Femur (tissue), 1 donor: ENCODE measurements at places on chromosomes 13 and 19.

- peak; percentile 21 for DNase-seq
These were observed 24.7 kb downstream of the GPR42 start for GRCh38 chr19:35395382-35396199.

- DNase-seq, result peak; percentile 56
These were observed at the start of gene ATP1A3 for GRCh38 chr19:41993612-41994483. ATP1A3 (minus strand) TSS chr19:41994230; CDS start chr19:41994076, 154 bp downstream.

DNA sequence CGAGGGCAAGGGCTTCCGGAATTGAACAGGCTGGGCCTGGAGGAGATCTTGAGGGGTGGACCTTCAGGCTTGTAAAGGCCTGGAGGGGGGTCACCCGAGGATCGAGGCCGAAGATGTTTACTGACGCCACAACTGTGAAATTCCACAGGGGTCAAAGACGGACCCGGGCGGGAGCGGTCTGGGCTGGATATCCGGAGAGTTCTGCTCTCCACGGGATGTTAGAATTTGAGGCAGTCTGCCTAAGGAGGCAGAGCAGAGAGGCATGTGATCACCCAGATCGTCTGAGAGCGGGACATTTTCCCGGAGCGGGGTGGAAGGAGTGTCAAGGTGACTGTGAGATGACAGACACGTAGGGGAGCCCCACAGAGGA lies 13.2 kb downstream of the KLHL26 start:
- peak; percentile 73 for DNase-seq

GRCh38 chr19:16160943-16161560 lies 12.3 kb downstream of the CIB3 start:
- DNase-seq, result no peak

DNA sequence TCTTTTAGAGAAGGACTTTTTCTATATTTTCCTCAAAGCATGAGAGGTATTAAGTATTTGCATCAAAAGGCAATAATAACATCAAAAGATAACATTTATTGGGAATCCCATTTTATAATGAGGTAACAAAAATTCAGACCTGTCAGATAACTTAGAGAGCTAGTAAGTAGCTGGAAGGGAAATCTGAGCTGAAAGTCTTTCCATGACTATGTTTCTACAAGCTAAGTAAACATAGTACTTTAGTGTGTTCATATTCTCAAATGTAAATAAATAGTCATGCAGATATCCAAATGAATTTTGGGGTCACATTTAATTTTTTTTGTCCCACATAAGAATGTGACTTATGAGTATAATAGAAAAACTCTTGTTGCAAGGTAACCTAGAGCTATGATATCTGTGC lies 87.3 kb upstream of the FBXL3 start:
- no peak for DNase-seq

DNA sequence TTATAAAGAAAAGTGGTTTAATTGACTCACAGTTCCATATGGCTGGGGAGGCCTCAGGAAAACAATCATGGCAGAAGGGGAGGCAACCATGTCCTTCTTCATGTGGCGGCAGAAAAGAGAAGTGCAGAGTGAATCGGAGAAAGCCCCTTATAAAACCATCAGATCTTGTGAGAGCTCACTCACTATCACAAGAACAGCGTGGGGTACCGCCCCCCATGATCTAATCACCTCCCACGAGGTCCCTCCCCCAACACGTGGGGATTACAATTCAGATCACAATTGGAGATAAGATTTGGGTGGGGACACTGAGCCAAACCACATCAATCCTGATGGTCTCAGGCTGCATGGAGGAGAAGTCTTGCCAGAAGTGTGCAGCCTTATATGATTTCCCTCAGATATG lies 26.0 kb downstream of the TM9SF2 start:
- no peak for DNase-seq

- no peak for DNase-seq
These were observed 30.1 kb upstream of the METTL21C start for GRCh38 chr13:102724923-102725322.

- no peak for DNase-seq
These were observed 277.0 kb downstream of the ZNF536 start for GRCh38 chr19:30648866-30649862.

DNA sequence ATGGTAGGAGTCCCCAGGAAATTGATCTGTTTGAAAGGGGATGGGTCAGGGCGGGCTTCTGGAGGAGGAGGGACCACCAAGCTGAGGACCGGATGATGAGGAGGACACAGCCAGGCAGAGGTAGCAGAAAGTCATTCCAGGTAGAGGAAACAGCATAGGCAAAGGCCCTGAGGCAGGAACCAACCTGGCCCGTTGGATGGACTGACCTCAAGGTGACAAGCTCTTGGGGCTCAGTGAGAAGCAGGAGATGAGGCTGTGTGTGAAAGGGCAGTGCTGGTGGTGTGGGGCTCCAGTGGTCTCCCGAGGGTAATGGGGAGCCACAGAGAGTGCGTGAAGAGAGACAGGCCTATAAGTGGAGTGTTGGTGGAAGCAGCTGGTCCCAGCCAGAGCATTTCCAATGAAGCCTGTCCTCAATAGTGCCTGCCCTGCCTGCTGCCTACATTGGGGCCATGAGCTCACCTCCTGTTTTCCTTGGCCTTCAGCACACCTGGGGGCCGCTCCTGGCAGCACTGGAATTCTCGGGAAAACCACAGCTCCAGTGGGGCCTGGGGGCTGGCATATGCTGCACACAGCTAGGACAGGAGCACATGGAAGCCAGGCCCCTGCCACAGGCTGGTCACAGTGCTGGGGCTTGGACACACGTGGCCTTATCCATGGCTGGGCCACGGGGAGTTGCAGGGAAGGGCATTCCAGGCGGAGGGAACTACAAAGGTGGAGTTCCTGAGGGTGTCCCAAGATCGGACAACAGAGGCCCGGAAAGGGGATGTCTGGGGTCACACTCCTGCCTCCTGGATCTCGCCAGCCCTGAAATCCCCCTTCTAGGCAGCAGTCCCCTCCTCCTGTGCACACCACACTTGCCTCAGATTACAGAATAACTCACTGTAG lies 2.3 kb upstream of the COMP start:
- peak; percentile 69 for DNase-seq

DNA sequence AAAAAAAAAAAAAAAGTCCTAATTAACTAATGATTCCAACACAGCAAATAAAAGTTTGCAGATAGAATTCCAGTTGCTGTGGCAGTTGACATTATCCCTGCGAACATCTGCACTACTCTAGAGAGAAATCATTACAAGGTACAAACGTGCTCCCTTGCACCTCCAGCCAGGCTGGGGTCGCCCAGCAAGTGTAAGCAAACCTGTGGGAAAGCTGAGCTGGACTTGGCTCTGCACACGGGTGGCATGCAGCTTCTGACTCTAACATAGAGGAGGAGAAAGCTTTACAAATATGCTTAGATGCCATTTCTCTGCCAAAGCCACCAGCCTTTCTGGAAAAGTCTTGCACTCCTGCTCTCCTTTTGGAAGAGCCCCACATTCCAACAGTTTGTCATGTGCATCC lies 103.3 kb downstream of the CRYL1 start:
- DNase-seq, result no peak

GRCh38 chr19:16378291-16378889 lies 53.8 kb downstream of the KLF2 start:
- DNase-seq, result peak; percentile 17

- no peak for DNase-seq
These were observed 64.6 kb upstream of the RAP2A start for GRCh38 chr13:97369261-97369893.

DNA sequence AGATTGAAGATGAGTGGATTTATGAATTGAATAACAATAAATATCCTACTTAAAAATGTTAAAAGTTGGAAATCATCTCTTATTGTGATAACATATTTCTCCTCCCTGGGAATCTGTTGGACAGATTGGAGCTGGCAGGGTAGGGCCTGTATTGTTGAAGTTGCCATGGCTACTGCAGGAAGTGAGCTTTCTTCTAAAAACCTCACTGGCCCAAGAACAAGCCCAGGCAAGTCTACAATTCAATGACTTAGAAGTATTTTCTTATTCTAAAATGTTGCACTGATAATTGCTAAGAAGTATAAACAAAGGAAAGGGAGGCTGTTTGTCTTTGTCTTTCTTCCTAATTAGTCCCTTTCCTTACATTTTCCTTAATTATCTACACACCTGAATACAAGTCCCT lies 112.1 kb downstream of the DLEU7 start:
- DNase-seq, result no peak

GRCh38 chr13:58495668-58496067 lies 864.1 kb downstream of the PCDH17 start:
- DNase-seq, result no peak

DNA sequence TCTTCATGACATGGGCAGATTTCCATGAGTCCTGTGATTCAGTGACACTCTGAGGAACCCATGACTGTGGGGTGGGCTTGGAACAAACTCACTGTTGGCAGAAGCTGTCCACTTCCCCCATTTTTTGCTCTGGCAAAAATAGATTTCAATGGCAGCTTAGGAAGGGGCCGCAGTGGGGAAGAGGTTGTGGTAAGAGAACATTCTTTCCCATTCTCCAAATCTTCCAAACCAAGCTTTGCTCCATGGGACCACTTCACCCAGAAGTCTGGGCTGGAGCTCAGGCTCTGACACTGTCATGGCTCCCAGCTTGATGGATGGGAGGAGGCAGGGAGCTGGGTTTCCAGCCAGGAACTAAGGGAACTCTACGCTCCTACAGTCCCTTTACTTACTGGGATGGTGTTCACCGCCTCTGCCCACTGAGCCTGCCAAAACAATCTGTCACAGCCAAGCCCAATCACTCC lies 24.9 kb upstream of the MEDAG start:
- DNase-seq, result peak; percentile 79

GRCh38 chr19:33719366-33720154 lies 77.1 kb upstream of the KCTD15 start:
- no peak for DNase-seq

DNA sequence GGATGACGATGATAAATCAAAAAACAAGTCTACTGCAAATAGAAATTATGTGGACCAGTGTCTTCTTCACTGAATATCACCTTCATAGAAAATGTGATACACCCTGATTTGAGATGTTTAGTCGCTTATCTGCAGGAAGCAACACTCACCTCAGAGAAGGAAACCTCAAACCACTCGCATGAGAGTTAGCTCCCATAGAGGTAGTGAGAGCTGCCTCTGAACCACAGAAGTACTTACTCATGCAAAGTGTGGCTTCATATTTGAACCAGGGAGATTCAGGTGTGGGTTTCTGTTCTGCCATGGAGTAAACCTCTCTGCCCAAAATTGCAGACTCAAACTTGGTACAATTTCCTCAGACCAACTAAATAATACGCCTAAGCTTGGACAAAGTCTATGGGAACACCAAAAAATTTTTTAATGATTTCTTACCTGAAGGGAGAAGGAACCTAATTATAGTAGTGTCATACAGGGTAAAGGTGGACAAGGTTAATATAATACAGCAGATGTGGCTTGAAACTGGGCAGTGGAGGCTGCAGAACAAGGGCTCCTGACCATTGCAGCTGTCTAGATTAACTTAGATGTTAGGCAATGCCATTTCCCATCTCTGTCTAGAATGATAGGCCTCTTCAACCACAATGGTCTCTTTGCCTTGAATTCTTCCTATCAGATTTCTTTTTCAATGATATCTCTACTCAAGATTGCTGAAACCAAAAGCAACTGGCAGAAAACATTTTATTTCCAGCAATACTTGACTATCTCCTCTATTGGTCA lies 29.6 kb upstream of the RCBTB2 start:
- DNase-seq, result no peak
